Foreskin keratinocyte (primary cell): ENCODE measurements at places on chromosomes 7 and 10. TPM values are rescaled to one million over a fixed set of nuclear protein-coding genes. Genes with fewer than 3 reads are reported as not detected.

LIPF gene
- not detected in 2 replicates for total RNA-seq

DNA sequence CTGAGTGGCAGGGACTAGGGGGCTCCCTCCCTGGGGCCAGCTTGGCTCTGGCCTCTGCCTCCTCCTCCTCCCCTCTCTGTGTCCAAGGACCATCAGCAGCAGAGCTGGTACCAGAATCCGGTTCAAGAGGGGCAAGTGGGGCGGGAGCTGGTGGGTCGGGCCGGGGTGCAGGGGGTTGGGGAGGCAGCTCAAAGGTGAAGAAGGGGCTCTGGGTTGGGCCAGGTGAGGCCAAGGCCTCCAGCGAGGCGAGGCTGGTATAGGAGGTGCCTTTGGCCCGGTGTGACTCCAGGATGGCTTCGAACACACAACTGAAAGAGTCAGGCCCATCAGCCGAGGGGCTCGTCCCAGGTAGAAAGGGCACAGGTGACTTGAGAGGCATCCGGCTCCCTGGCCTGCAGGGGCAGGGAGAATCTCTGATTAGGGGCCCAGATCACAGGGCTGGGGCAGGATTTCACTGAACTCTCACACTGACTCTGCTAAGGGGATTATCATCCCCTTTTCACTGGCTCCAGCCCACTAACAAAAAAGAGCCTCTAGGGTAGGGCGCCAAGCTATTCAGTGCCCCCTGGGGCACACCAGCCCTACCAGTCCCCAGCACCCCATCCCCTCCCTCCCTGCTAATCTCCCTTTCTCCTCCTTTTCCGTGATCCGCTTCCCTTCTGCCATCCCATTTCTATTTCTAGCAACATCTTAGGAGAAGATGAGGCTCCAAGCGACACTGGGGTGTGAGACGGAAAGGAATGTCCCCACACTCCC is 4.6 kb downstream of the PSD start:
- no peak for DNase-seq

GRCh38 chr10:87721781-87722180 is 62.1 kb downstream of the PAPSS2 start:
- DNase-seq, result no peak

DNA sequence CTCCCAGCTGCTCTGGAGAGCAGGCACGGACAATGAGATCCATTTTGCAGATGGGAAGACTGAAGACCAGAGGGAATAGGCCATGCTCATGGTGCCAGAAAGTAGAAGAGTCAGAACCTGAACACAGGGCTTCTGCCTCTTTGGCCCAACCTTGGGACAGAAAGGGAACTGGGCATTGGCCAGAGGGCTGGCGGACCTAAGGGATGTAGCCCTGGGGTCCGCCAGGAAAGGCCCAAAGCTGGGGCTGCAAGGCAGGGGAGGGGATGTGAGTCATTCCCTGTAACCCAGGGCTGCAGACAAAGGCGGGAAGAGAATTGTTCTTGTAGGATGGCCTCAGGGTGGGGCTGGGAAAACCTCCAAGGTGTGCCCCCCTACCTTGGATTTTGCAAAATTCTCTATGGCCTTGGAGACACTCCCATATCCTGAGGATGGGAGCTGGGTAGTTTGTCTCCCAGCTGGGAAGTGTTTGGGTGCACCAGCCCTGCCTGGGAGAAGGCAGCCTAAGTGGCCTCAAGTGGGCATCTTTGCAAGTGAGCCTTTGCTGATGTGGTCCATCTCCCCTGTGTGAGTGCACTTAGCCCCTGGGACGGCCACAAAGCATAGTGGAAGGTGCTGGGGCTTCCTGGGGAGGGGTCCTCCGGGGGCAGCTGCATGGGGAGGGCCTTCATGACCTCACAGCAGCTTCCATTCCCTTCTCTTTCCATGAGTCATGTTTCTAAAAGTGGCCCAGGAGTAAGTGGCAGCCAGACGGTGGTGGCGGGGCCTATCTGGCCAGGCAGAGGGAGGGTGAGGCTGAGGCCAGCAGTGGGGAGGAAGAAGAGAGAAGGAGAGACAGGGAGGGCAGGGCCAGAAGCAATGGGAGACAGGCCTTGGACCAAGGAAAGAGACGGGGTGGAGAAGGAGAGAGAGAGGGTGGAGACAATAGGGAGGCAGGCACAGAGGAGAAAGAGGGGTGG is 9.2 kb downstream of the AQP1 start:
- DNase-seq, result no peak

SOSTDC1 gene
- 0.07 TPM in 1 of 2 replicates, not detected in the other for total RNA-seq

- no peak for DNase-seq
Measured at GRCh38 chr10:129765664-129766550, 198.2 kb downstream of the EBF3 start.

DNA sequence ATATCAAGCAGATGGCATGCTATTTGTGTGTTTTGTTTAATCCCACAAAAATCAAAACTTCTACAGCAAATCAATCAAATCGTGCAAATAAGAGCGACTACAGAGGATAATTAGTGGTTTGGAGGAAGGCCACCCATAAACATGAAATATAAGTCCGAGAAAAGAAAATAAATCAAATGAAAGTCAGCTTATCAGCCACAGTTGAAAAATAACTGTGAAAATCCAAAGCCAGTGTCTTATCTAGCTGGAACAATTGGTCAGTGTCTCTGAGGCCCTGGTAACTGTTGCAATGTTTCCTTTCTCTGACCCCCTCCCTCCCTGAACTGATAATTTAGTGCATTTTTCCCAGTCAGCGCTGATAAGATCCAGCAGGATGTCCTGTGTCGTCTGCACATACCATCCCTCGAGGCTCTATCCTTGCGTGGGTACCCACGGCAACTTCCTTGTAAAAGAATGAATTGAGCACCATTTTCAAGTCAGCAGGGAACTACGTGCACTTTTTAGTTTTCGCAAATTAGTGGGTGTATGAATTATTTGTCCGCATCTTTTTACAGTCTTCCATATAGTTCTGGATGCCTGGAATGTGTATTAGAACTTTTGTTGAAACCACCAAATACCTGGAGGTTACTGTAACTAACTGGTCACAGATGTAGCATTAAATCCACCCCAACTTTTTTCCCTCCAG is 10.8 kb upstream of the JCAD start:
- no peak for DNase-seq

GRCh38 chr10:131964298-131964697 is 17.4 kb downstream of the BNIP3 start:
- no peak for DNase-seq

DNA sequence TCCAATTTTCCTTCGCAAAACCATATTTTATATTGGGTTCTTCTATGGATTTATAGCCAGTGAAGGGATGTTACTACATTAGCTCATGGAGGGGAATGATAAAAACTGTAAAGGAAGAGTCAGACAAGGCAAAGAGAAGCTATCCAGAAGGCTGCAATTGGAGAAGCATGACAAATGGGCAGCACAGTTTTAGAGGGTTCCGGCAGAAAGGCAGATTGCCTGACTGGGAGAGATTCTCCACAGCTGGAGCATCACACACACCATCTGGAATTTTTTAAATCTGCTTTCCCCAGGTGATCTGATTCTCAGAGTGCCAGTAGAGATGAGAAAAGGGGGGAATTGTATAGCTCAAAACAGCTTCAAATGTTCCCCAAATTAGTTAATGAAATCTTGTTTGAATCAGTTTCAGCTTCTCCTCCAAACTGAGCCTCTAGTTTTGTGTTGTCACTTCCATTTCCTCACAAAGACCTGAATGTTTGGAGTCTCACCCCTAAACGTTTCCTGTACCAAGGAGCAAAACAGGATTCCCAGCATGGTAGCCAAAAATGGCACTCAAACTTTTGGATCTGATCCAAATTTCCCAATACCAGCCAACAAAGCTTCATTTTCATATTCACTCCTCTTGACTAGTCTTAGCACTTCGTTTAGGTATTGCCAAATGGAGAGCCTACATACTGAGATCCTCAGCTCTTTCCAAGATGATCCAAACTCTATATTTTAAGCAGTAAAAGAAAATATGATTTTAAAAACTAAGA is 177.5 kb downstream of the HPSE2 start:
- DNase-seq, result no peak

DNA sequence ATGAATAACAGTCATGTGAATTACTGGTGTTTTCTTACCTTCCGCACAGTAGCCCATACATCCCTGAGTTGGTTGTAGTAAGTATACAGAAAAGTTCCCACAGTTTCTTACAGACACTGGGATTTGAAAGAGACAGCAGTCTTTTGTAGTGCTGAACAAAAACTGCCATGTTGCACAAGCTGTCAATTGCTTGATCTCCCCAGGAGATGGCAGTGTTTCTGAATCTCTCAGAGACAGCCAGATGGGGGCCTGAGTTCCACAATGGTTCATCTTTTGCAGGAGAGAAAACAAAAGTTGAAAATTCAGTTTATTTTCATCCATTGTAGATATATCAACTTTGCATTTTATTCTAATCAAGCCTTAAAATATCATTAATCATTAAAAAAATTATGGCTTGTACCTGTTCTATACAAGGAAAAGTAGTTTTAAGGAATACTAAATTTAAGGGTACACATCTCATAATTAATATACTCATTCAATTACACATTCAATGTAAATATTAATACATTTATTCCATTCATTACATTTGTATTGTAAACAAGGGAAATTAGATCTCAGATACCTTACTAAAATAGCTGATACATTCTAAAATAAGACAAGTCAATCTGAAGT is 14.5 kb downstream of the VWDE start:
- DNase-seq, result peak; percentile 42

DNA sequence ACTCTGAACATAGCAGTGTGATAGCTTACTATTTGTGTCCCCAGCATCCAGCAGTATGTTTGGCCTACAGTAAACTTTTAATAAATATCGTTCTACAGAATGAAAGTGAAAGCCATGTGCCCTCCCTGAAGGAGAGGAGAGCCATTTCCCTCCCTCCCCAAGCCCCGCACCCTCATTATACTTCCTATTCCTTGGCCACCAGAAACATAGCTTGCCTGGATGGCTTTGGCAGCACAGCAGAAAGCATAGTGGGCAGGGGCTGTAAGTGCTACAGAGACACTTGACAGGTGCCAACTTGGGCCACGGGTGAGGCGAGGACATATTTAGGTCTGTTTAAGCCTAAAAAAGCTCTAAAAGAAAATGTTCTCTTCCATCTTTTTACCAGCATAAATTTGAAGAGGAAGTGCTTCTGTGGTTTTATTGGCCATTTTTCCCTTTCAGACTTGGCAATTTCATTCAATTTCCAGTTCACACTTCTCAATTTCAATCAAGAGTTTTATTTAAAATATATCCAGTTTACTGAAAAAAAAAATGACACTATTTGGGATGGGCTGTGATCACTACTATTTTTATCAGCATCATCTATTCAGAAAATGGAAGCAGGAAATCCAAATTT is 12.7 kb downstream of the HHEX start:
- no peak for DNase-seq

GRCh38 chr10:6563075-6563474 is 17.0 kb downstream of the PRKCQ start:
- DNase-seq, result no peak

GRCh38 chr7:6271060-6271658 is 1.3 kb downstream of the CYTH3 start:
- no peak for DNase-seq

PRR15 gene
- 5.0 and 5.7 TPM in 2 replicates for total RNA-seq

DNA sequence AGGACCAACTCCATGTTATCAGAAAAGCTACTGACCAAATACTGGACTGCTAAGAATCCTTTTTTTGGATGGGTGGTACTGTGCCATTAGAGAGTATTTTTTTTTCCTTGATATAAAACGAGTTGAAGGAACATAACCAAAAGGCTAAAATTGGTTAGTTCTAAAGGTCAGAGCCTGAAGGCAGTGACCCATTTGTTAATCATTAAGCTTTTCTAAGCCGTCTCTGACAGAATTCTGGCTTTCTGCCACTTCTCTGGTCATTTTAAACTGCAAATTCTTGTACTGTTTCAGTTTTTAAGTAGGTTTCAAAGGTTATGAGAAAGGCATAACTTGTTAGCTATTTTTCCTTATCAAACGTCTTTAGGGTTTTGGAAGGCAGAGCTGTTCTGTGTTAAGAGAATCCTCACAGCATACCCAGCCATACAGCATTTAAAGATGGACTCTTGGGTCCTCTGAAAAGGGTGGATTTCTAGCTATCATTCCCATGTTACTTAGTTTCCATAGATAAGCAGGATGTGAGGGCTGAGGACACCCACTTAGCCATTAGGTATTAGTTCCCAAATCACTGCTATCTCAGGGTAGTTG is 196.8 kb downstream of the RNLS start:
- no peak for DNase-seq

GRCh38 chr7:75983471-75984129 is 10.8 kb downstream of the TMEM120A start:
- no peak for DNase-seq

RNLS gene
- total RNA-seq, result 5.8 and 6.0 TPM in 2 replicates

EBLN1 gene
- total RNA-seq, result not detected in 2 replicates

GRCh38 chr10:122196218-122196617 is 74.9 kb upstream of the BTBD16 start:
- DNase-seq, result no peak

DNA sequence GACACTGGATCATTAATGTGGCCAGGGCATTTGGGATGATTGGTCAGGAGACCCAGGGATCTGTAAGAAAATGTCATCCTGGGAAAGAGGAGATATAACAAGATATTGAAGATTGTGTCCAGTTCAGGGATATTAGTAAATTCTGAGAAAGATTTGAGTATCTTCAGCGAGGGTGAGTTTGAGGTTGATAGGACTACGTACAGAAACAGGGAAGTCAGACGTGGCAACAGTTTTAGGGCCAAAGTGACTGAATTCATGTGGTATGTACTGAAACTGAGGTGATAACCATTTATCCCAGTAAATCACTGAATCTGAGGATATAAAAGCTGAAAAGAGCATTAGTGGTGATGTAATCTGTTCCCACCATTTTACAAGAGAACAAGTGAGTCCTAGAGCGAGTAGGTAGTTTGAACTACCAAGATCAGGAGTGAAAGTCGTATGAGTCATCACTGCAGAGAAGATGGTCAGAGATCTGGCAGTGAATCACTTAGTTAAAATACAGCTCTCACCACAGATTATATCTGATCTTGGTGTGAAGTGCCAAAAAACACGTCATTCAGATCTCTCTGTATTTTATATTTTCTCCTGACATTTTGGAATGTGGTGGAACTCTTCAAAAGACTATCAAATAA is 220.5 kb downstream of the CDK14 start:
- peak; percentile 97 for DNase-seq

DNA sequence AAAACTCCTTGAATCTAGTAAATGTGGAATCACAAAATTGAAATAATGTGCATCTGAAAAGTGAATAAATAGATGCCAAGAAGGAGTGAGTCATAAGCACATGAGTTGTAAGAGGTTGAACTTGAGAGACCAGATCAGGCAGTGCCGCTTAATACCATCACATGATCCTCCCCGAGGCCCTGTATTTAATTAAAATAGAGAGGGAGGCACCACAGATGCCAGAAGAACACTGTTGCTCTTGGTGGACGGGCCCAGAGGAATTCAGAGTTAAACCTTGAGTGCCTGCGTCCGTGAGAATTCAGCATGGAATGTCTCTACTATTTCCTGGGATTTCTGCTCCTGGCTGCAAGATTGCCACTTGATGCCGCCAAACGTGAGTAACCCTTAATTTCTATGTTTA is at the start of gene GPNMB:
GPNMB (plus strand) TSS at position 221 of the 400 bp plus-strand sequence; CDS start at position 304, 83 bp downstream.
- DNase-seq, result peak; percentile 87

DNA sequence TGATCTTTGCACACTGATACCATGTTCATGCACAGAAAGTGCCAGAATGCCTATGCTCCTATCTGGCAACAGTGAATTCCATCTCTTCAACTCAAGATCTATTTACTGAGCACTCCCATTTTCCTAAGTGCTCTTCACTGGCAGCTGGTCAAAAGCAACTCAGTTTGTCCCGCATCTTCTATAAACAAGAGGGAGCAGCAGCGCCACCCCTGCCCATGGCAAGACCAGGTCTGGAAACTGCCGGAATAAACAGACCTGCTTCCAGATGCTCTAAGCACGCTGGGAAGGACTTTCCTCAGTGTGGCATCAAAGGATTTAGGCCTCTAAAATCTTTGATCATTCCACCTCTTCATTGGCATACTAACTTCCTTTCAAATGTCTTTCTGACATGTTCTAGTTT is 104.4 kb upstream of the MACROH2A2 start:
- DNase-seq, result no peak

IL15RA gene
- 2.3 and 3.6 TPM in 2 replicates for total RNA-seq
